ENCODE measurements at places on chromosomes 6 and 20.
A peak's percentile ranks its signal among the peaks of the same experiment; 100 is the strongest.

- no peak for DNase-seq
These were observed 97.8 kb upstream of the PCSK2 start for GRCh38 chr20:17129089-17129488.

GRCh38 chr6:138541823-138542481, 42.7 kb upstream of the NHSL1 start:
- no peak for DNase-seq

DNA sequence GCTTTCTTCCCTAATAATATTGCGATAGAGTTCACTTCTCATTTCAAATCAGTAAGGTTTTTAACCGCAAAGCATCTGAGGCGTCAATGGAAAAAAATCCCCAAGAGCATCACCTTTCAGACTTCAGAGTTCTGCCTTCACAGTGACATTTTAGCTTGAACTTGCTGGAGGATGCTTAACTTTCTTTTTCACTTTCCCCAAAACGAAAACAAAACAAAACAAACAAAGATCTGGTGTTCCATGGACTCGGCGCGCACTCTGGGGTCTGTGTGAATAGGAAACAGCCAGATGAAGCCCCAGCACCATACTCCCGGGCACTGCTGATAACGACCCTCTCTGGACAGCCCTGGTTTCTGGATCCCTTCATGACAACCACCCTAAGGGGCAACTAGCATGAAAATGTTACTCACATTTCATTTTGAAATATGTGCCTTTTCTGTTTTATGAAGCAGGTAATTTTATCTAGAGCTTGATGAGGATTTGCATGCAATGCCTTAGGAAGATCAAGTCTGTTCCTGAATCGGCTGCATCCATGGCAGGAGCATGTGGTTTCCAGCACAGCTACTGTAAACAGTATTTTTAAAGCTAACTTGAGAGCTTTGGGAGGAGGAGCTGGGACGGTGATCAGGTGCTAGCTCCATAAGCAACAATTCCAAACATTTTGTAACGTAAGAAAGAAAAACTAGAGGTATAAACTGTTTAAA, 44.5 kb downstream of the RAMACL start:
- peak; percentile 10 for DNase-seq

GRCh38 chr20:63177134-63177784, 38.7 kb downstream of the YTHDF1 start:
- peak; percentile 36 for DNase-seq

DNA sequence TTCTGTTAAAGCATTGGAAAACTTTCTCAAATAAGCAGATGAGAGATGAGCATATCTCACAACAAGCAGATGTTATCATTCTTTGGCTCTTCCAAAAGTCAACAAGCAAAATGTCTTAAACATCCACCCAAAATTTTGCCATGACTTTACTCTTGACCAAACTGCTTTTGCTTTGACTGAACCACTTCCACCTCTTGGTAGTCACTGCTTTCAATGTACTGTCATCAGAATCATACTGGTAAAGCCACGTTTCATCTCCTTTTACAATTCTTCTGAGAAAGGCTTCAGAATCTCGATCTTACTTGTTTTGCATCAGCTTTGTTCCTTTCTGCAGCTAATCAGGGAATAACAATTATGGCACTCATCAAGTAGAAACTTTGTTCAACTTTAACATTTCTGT, 498.5 kb upstream of the GJE1 start:
- no peak for DNase-seq

DNA sequence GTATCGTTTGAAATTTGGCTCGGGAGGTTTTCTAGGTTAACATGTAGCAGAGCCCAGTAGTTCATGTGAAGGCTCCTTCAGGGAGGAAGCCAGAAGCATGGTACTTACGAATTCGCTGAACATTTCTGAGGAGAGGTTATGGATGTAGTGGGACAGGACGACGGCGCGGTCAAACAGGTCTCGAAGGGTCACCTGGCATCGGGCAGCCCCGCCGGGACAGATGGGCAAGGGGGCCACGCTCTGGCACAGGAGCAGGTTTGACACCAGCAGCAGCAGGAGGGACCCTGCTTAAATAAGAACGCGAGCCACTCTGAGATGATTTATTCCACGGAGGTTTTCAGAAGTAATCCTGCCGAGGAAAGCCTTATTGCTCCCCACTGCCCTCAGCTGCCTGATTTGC, 2.5 kb downstream of the PRL start:
- no peak for DNase-seq

- DNase-seq, result no peak
These were observed 25.8 kb downstream of the EPB41L1 start for GRCh38 chr20:36180323-36180722.

DNA sequence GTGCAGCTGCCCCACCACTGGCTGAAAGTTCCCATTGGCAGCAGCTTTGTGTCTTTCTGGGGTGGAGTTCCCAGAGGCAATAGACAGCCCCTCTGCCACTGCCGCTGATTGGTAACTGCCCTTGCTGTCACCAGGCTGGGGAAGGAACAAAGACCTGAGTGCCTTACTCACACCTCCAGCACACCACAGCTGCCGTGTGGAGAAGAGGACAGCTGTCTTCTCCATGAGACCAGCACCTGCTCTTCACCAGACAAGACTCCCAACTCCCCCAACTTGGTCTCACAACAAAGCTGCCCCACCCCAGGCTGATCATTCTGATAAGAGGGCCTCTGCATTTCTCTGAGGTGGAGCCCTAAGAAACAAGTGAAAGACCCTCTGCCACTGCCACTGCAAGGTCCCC, 39.7 kb upstream of the PTCHD4 start:
- DNase-seq, result no peak

- no peak for DNase-seq
These were observed 89.0 kb downstream of the CD40 start for GRCh38 chr20:46206992-46207549.

- peak; percentile 35 for DNase-seq
These were observed 16.3 kb downstream of the SS18L1 start for GRCh38 chr20:62159839-62160238.

DNA sequence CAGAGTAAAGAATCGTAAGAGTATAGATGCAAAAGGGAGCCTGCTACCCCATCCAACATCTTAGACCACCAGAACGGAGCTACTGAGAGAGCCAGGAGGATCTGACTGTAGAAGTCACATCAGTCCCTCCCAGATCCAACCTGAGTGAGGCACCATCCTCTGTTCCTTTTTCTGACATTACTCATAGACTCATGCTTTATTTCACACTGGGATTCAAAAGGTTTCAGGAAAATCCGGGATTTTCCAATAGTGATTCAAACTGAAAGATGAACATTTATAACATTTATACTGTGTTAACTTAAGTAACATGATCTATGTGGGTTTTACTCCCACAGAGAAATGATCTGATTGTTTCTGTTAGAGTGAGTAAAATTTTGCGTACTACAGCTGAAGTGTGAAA, 868.6 kb upstream of the GJE1 start:
- no peak for DNase-seq

DNA sequence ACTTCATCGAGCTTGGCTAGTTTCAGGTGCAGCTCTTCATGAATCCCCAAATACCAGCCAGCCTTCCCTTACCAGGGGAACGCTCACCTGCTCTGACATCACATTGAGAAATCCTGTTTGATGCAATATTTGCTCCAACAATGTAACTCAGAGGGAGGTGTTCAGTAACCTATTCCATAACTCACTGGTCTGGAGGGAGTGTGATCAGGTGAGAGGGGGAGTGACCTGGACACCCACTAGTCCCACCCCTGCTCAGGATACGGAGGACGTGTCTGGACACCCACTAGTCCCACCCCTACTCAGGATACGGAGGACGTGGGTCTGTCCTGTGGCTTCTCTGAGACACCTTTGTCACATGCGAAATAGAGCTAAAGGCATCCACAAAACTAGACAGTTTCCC, 70.3 kb downstream of the HUS1B start:
- DNase-seq, result no peak

- DNase-seq, result no peak
These were observed 77.7 kb upstream of the KCNG1 start for GRCh38 chr20:51100617-51101016.

DNA sequence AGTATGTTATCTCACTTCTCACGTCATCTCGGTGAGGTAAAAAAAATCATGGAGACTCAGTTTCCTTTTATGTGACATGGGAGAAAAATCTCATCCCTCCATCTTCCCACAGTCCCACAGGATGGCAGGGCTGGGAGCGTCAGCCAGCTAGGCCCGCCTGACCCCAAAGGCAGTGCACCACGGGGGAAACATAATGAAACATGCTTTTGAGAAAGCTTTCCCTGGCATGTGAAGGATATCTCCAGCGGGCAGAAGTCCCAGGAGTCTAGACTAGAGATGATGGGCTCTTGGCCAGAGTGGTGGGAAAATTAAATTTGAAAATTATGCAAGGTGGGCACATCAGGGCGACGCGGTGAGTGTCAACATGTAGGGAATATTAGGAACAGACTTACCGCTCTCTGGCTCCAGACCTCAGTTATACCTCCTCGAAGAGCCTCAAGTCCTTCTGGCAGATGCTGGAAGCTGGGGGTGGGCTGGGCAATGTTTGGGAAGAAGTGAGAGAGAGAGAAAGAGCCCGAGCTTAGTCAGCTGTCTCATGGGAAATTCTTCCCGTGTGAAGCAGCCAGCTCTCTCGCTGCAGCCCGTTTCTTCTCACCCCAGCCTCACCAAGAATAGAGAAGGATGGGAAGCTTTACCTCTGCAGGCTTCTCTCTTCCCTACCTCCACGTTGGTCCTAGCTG, 52.3 kb downstream of the MOCS1 start:
- DNase-seq, result no peak

DNA sequence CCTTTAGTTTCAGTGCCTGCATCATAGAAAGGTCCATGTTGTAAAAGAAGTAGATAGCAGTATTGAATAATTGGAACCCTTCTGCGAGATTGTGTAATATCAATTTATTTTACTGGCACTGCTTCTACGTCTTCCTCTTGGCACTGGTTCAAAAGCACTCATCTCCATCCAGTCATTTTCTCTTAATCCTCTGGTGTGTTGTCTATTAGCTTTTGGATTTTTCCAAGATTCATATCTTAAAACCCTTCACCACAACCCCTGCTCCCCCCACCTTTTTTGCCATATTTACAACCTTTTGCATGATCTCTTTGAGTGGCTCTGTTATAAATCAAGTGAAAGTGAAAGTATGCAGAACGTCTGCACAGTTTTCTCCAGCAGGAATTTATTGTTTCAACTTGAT, 76.6 kb upstream of the HSF2 start:
- no peak for DNase-seq

- DNase-seq, result no peak
These were observed 84.7 kb upstream of the SUPT3H start for GRCh38 chr6:45462190-45463134.

- no peak for DNase-seq
These were observed 65.5 kb downstream of the PTPRT start for GRCh38 chr20:43124241-43124640.

- no peak for DNase-seq
These were observed 1.8 kb downstream of the CHMP4B start for GRCh38 chr20:33812908-33813462.

DNA sequence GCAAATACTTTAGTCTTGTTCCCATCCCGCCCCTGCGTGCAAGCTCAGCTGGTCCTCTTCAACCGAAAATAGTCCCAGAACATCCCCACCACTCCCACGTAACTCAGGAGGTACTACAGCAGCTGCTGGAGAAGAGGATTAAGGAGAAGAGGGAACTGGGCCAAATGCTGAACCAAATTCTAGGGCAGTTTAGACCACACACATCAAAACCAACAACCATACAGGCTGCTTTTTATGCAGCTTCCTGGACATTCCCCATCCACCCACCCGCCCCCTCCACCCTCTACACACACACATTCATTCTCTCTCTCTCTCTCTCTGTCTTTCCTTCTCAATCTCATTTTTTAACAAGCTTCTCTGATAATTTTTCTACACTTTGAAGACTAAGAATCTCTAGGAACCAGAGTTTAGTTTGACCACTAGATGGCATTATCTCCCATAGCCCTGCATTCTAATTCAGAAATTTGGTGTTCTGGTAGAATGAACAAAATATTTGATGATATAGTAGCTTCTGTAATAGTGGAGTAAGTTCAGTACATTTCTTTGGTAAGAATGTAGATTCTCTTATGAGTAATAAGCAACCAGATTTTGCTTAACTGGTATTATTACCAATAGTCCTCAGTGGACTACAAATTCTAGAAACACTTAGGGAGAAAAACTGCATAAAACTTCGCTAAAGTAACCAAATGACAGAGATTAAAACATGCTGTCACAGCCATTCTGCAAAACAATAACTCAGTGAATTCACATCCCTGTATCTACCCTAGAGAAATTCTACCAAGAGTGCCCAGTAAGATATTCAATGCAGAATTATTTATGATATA, 52.1 kb upstream of the BEND6 start:
- DNase-seq, result no peak

- peak; percentile 43 for DNase-seq
These were observed 202.8 kb downstream of the DLL1 start for GRCh38 chr6:170087941-170088581.

DNA sequence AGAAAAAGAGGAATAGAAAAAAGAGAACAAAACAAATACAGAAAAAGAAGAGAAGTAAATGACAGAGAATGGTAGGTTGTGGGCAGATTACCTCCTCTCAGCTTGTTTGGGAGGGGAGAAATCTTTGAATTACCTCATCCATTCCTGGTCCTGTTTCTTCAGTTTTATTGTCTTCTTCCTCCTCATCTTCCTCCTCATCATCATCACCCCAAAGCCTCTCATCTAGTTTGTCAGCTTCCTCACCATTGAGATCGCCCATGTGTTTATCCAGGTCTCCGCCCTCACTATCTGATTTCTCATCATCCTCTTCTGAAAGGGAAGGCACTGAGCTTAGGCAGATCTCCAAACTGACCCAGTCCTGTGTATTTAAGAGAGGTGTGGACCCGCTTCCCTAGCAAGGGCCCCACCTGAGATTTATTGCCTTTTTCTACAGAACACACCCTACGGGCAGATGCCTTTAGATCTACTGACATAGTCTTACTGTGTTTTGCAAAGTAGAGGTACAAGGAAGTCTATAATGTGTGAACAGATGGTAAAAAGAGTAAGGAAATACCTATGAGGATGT, 24.2 kb upstream of the LYRM2 start:
- DNase-seq, result no peak

- DNase-seq, result no peak
These were observed 67.5 kb downstream of the RNGTT start for GRCh38 chr6:88895911-88896310.

DNA sequence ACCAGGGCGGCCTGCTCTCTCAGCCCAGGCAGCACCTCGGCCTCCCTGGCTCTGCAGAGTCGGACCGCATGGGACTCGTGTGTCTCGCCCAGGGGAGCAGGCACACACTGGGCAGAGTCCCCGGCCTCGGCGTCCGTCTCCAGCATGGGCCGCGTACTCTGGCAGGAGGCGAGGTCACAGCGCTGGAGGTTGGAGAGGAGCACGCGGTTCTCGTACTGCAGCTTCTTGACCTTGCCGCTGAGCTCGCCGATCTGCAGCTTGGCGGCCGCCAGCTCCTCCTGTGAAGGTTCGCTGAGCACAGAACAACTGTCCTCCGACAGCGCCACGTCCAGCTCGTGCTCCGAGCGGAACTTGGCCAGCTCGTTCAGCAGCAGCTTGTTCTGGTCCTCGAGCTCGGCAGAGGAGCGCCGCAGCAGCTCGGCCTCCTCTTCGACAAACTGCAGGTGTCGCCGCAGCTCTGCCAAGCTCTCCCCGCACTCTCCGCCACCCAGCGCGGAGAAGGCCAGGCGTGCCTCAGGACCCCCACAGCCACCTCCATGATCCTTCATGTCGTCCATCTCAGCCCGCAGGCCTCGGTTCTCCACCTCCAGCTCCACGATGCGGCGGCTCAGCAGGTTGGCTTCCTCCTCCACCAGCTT, 42.0 kb upstream of the DSN1 start:
- DNase-seq, result no peak

- no peak for DNase-seq
These were observed 41.8 kb downstream of the SRC start for GRCh38 chr20:37387519-37388269.

Measured in stimulated activated CD4-positive, alpha-beta T cell treated with anti-CD3 and anti-CD28 coated beads, Interleukin-4, amount 100 ng/mL, for 1 hour (primary cell).